ENCODE measurements at places on chromosomes 2 and 18. TPM values are rescaled to one million over a fixed set of nuclear protein-coding genes. Genes with fewer than 3 reads are reported as not detected.

GRCh38 chr2:74226648-74227213 lies 28.3 kb downstream of the MTHFD2 start:
- H3K27ac ChIP-seq = no peak overlapping the region
- H3K27me3 ChIP-seq = no peaks in the 10 kb centered on the region
- no peaks in the 10 kb centered on the region for H3K4me1 ChIP-seq
- no peak overlapping the region for H3K4me3 ChIP-seq

HJURP gene
- 0.44 TPM for total RNA-seq

GRCh38 chr2:8370258-8370802 lies 311.5 kb upstream of the ID2 start:
- no peaks in the 10 kb centered on the region for H3K4me1 ChIP-seq
- no peak overlapping the region for H3K27ac ChIP-seq
- H3K36me3 ChIP-seq = no peaks in the 10 kb centered on the region
- H3K4me3 ChIP-seq = no peak overlapping the region

DNA sequence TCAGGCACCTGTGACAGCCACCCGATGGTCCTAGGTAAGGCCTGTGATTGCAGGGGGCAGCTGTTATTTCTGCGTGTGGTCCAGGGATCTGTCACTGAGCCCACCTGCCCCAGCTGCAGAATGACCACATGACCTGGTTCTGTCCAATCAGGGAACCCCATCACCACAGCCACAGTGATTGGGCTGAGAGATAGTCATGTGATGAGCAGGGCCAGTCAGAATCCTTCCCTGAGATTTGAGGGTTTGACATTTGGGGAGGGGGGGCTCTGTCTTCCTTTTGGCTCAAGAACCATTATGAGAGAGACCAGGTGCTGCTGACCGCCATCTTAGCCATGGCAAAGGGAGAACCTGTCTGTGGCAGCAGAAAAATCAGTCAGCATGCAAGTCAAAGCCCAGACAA lies 147.2 kb downstream of the SMAD7 start:
- no peak for DNase-seq
- H3K4me1 ChIP-seq = peaks cover 44% of the 10 kb centered on the region
- H3K36me3 ChIP-seq = no peaks in the 10 kb centered on the region
- no peak overlapping the region for H3K27ac ChIP-seq
- no peak overlapping the region for H3K4me3 ChIP-seq

- H3K27ac ChIP-seq = no peak overlapping the region
- no peak for DNase-seq
- no peaks in the 10 kb centered on the region for H3K27me3 ChIP-seq
- H3K4me3 ChIP-seq = no peak overlapping the region
Observed at GRCh38 chr2:223815884-223816570, 21.4 kb downstream of the AP1S3 start.

FEV gene
- not detected for total RNA-seq

GRCh38 chr18:79457239-79457638 lies 61.5 kb downstream of the NFATC1 start:
- H3K4me3 ChIP-seq = no peak overlapping the region
- no peak for DNase-seq
- no peaks in the 10 kb centered on the region for H3K4me1 ChIP-seq
- H3K27ac ChIP-seq = no peak overlapping the region
- H3K36me3 ChIP-seq = peaks cover 40% of the 10 kb centered on the region
- no peaks in the 10 kb centered on the region for H3K27me3 ChIP-seq

DNA sequence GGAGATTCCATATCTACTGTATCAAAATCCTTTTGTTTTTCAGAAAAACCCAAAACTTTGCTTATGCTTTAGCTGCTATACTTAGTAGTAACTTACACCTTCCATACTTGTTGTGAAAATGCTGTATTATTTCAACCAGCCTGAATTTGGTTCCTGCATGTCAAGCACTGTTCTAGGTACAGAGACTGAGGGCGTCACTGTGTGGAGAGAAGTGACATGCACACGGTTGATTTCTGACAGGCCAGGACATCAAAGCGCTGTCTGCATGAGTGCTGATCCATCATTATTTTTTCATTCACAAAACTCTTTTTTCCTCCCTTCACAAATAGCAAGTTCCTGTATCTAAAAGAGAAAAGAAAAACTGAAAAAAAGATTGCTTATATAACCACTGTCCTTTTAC lies 31.6 kb downstream of the TRAPPC12 start:
- H3K4me3 ChIP-seq = no peak overlapping the region
- H3K36me3 ChIP-seq = peaks cover 9% of the 10 kb centered on the region
- no peak for DNase-seq
- no peaks in the 10 kb centered on the region for H3K27me3 ChIP-seq
- H3K4me1 ChIP-seq = no peaks in the 10 kb centered on the region

DNA sequence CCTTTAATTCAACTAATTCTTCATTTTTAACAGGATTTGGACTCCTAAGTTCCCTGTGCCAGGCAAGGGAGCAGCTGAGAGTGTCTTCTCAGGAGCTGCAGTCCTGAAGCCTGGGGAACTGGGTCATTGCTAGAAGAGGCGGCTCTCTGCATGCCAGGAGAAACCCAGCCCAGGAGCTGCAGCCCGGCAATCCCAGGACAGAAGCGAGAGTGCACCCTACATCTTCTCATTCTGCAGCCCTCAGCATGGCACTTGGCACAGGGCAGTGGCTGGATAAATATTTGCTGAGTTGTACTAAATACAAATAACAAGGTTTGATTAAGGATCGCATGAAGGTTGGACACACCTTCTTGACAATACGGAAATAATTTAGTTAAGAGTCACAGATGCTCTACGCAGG lies 244.9 kb upstream of the PXDN start:
- H3K4me1 ChIP-seq = no peaks in the 10 kb centered on the region
- no peaks in the 10 kb centered on the region for H3K36me3 ChIP-seq
- DNase-seq = no peak
- H3K4me3 ChIP-seq = no peak overlapping the region
- H3K27me3 ChIP-seq = no peaks in the 10 kb centered on the region
- no peak overlapping the region for H3K27ac ChIP-seq

GRCh38 chr2:239395524-239395923 lies 5.3 kb downstream of the HDAC4 start:
- H3K4me1 ChIP-seq = peaks cover 21% of the 10 kb centered on the region
- no peak overlapping the region for H3K27ac ChIP-seq
- no peak overlapping the region for H3K4me3 ChIP-seq
- no peaks in the 10 kb centered on the region for H3K27me3 ChIP-seq
- no peaks in the 10 kb centered on the region for H3K36me3 ChIP-seq

STRADB gene
- total RNA-seq = 20.9 TPM

GRCh38 chr2:51299370-51299769 lies 267.4 kb upstream of the NRXN1 start:
- no peak overlapping the region for H3K27ac ChIP-seq
- no peaks in the 10 kb centered on the region for H3K4me1 ChIP-seq
- no peaks in the 10 kb centered on the region for H3K27me3 ChIP-seq

- H3K36me3 ChIP-seq = no peaks in the 10 kb centered on the region
- H3K4me1 ChIP-seq = no peaks in the 10 kb centered on the region
- DNase-seq = no peak
- no peak overlapping the region for H3K4me3 ChIP-seq
- H3K27ac ChIP-seq = no peak overlapping the region
Observed at GRCh38 chr2:220811115-220811514, 761.0 kb downstream of the EPHA4 start.

GRCh38 chr18:54774981-54775665 lies 53.2 kb upstream of the RAB27B start:
- H3K36me3 ChIP-seq = no peaks in the 10 kb centered on the region
- H3K27me3 ChIP-seq = no peaks in the 10 kb centered on the region
- H3K4me3 ChIP-seq = no peak overlapping the region

DNA sequence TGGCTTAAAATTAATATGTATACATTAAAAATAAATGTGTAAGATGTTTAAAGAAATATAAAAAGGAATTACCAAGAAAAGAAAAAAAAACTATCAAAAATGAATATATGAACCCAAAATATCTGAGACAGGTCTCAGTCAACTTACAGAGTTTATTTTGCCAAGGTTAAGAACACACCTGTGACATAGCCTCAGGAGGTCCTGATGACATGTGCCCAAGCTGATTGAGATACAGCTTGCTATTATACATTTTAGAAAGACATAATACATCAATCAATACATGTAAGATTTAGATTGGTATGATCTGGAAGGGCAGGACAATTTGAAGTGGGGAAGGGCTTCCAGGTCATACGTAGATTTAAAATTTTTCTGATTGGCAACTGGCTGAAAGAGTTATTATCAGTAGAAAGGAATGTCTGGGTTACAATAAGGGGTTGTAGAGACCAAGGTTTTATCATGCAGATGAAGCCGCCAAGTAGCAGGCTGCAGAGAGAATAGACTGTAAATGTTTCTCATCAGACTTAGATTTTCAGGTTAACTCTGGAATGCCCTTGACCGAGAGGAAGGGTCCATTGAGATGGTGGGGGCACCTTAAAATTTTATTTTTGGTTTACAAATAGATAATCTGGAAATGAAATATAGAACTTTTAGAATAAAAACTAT lies 74.7 kb downstream of the EXOC6B start:
- H3K36me3 ChIP-seq = no peaks in the 10 kb centered on the region
- no peak for DNase-seq
- no peaks in the 10 kb centered on the region for H3K4me1 ChIP-seq
- H3K27me3 ChIP-seq = no peaks in the 10 kb centered on the region
- H3K4me3 ChIP-seq = no peak overlapping the region

DNA sequence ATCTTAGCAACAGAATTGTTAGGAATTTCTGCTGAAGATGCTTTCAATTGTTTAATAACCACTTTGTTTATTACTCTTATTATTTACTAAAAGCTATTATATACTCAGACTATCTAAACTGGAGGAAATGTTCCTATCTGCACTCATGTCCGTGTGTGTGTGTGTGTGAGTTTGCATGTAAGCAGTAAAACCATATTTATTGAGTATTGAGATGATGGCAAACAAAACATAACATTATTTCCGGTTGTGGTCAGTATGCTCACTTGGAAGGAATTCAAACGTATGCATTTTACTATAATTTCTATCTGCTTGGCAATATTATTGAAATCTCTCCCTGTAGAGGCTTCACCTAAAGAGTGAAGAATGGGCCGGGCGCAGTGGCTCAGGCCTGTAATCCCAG lies 43.0 kb upstream of the ZNF804A start:
- no peaks in the 10 kb centered on the region for H3K27me3 ChIP-seq
- no peak for DNase-seq
- H3K36me3 ChIP-seq = no peaks in the 10 kb centered on the region
- H3K27ac ChIP-seq = no peak overlapping the region
- H3K4me1 ChIP-seq = no peaks in the 10 kb centered on the region

GRCh38 chr2:151052850-151053660 lies 208.6 kb downstream of the RBM43 start:
- H3K4me1 ChIP-seq = no peaks in the 10 kb centered on the region
- no peaks in the 10 kb centered on the region for H3K36me3 ChIP-seq
- DNase-seq = no peak
- H3K4me3 ChIP-seq = no peak overlapping the region

ERFE gene
- not detected for total RNA-seq

DNA sequence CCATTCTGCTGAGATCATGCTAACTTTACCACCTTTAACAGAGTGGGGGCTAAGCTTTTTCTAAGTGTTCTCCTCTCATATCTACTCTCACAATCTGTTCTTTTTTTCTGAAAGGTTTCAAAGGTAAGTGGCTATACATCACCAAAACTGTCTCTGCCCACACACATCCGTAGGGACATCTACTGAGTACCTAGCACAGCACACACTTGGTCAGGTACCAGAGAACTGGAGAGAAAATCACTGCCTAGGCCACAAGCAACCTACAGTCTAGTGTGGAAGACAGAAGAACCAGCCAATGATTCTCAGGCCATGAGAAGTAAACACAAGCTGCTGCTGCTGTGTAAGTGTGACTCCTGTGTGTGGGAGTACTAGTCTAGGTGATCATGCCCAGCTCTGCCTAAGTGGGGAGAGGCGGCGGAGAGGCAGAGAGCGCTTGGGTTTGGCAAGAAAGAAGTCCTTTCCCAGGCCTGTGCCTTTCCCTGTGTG lies 176.1 kb upstream of the ZFP36L2 start:
- no peak for DNase-seq
- H3K27me3 ChIP-seq = no peaks in the 10 kb centered on the region
- no peak overlapping the region for H3K27ac ChIP-seq
- no peaks in the 10 kb centered on the region for H3K4me1 ChIP-seq
- no peaks in the 10 kb centered on the region for H3K36me3 ChIP-seq

- no peak overlapping the region for H3K27ac ChIP-seq
- H3K36me3 ChIP-seq = no peaks in the 10 kb centered on the region
- DNase-seq = no peak
- no peaks in the 10 kb centered on the region for H3K27me3 ChIP-seq
Observed at GRCh38 chr2:240946654-240947053, 40.5 kb downstream of the CROCC2 start.

YES1 gene
- total RNA-seq = 4.9 TPM

GRCh38 chr2:82478641-82479040 lies 1980.4 kb downstream of the SUCLG1 start:
- no peaks in the 10 kb centered on the region for H3K4me1 ChIP-seq
- no peaks in the 10 kb centered on the region for H3K36me3 ChIP-seq
- no peak overlapping the region for H3K27ac ChIP-seq

DNA sequence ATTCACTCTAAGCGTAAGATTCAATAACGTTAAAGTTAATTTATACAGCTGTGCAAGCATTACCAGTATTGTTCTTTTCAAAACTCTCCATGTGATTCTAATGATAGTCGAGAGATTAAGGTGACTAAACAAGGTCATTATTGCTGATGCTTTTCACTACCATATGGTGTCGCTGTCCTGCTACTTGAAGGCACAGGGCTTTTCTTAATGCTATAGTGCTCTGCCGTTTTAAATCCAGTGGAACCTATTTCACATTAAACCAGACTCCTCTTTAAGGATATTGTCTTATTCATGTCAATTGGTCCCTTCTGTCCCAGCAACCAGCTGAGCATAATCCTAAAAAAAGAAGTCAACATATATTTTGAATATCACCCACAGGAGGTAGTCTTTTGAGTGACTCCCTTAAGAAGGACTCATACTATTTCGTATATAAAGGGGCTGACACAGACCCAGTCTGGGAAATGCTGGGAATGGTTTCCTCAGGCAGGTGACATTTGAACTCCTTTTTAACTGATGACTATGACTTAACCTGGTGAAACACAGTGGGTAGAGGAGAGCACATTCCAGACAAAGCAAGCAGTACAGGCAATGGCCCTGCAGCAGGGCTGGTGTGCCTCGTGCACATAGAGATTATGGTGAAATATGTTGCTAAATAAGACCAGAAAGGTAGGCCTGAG lies 53.9 kb upstream of the CYTIP start:
- H3K27ac ChIP-seq = no peak overlapping the region
- H3K36me3 ChIP-seq = no peaks in the 10 kb centered on the region
- no peak overlapping the region for H3K4me3 ChIP-seq
- no peaks in the 10 kb centered on the region for H3K27me3 ChIP-seq
- peaks cover under 1% of the 10 kb centered on the region for H3K4me1 ChIP-seq

ST6GAL2 gene
- not detected for total RNA-seq

All from CD4-positive, alpha-beta memory T cell (primary cell).